ENCODE measurements at places on chromosomes 16 and 17. TPM values are rescaled to one million over a fixed set of nuclear protein-coding genes. Genes with fewer than 3 reads are reported as not detected.

Gene SYNRG
- polyA plus RNA-seq: 96.0 TPM

Gene WDR59
- polyA plus RNA-seq: 20.5 TPM

Gene ODAD4
- 0.11 TPM for polyA plus RNA-seq

Gene SLC47A1
- polyA plus RNA-seq: not detected

Gene EME1
- polyA plus RNA-seq: 0.13 TPM

Gene MINK1
- 4.3 TPM for polyA plus RNA-seq

Gene ACSF2
- polyA plus RNA-seq: 2.4 TPM

Gene SDR42E1
- 5.0 TPM for polyA plus RNA-seq

Gene SKAP1
- 336 TPM for polyA plus RNA-seq

Gene RTN4RL1
- polyA plus RNA-seq: 0.27 TPM

Gene ANKS4B
- not detected for polyA plus RNA-seq

Gene USB1
- 45.2 TPM for polyA plus RNA-seq

Gene TEX14
- not detected for polyA plus RNA-seq

Gene NEK8
- polyA plus RNA-seq: 4.5 TPM

Gene RAMP2
- polyA plus RNA-seq: not detected

Gene PPP1R27
- 0.18 TPM for polyA plus RNA-seq

DNA sequence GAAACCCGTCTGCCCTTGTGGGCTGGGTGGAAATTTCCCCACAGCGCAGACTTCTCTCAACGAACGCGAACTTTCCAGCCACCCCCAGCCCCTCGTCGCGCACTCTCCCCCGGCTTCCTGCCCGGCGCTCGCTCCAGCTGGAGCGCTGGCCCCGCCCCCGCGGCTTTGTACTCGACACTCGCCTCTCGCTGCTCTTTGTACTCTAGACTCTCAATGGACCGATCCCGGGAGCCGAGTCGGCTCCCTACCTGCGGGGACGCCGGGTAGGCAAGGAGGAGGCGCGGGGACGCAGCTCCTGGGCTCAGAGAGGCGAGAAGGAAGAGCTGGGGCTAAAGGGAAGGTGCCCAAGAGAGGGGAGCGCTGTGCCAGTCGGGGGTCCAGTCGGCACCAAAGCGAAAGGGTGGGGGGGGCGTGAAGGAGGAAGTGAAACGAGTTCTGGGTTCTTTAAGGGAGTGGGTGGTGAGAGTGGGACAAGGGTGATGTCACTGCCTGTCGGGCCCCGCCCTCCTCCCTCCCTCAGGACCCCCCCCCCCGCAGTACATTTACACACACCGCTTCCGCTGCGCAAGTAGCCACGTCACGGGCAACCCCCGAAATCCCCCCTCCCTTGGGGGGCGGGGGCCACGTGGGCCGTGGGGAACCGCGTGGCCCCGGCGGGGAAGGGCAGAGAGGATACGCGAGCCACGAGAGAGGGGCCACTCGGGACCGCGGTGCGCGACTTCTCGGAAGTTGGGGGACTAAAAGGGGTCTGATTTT lies 9.7 kb downstream of the KDM6B start:
- DNase-seq: peak; percentile 93

DNA sequence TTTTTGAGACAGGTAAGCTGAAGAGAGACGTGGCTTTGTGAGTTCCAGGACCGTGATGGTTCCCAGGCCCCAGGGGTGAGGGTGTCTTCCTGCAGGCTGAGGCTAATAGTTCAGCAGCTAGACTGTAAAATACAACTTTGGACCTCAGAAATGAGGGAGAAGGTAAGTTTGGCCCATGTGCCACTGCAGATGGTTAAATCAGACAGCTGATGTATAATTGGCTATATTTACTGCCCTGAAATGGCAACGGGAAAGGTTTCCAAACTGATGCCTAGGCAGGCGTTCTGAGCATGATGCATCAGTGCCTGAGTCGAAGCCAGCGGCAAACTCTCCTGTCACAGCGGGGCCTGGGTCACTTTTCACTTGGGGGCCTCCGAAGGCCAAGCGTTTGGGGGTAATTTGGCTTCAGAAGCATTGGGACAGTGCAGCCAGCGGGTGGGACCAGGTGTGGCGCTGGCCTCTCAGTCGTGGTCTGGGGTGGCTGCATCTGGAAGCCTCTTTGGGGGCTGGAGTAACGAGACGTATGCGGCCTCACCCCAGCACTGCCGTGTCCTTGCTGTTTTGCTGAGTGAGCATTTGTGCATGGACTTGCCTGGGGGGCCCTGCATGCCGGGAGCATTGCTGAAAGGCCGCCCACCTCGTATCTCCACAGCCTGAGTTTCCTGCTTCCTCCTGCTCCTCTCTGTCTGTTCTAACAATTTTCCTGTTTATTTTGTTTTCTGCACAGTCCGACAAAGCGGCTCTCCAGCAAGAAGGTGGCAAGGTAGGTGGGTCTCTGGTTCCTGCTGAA lies 31.2 kb upstream of the CAPN15 start:
- DNase-seq: no peak

DNA sequence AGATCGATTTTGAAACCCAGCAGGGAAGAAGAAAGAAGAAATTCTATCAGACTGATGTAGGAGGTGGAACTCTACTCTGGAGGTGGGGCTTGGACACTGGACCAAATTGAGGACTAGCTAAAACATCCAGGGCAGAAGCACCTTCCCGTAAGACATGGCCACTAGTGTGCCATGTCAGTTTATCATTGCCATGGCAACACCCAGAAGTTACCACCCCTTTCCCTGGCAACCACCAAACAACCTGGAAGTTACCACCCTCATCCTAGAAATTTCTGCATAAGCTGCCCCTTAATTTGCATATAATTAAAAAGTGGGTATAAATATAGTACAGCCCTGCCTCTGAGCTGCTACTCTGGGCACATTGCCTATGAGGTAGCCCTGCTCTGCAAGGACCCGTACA lies 66.7 kb downstream of the NACA2 start:
- DNase-seq: no peak

DNA sequence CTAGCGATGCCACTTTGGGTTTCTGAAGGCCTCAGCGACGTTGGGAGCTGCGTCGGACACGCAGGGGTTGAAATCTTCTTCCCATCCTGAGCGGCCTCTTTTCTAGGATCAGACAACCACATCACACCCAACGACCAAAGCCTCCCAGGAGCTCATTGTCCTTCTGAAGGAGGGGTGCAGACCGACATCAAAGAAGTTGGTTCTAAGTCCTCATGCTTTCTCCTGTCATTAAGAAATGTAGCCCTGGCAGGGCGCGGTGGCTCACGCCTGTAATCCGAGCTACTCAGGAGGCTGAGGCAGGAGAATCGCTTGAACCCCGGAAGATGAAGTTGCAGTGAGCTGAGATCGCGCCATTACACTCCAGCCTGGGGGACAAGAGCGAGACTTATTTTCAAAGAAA lies 1681.9 kb downstream of the TP53TG3F start:
- DNase-seq: no peak

GRCh38 chr16:2295056-2295798 lies 27.3 kb upstream of the RNPS1 start:
- no peak for DNase-seq

- DNase-seq: no peak
Observed at GRCh38 chr17:1735834-1736347, 6.8 kb upstream of the SERPINF2 start.

GRCh38 chr17:45309400-45309799 lies 7.4 kb downstream of the MAP3K14 start:
- DNase-seq: no peak

GRCh38 chr17:76370261-76370993 lies 14.0 kb upstream of the SPHK1 start:
- DNase-seq: no peak

DNA sequence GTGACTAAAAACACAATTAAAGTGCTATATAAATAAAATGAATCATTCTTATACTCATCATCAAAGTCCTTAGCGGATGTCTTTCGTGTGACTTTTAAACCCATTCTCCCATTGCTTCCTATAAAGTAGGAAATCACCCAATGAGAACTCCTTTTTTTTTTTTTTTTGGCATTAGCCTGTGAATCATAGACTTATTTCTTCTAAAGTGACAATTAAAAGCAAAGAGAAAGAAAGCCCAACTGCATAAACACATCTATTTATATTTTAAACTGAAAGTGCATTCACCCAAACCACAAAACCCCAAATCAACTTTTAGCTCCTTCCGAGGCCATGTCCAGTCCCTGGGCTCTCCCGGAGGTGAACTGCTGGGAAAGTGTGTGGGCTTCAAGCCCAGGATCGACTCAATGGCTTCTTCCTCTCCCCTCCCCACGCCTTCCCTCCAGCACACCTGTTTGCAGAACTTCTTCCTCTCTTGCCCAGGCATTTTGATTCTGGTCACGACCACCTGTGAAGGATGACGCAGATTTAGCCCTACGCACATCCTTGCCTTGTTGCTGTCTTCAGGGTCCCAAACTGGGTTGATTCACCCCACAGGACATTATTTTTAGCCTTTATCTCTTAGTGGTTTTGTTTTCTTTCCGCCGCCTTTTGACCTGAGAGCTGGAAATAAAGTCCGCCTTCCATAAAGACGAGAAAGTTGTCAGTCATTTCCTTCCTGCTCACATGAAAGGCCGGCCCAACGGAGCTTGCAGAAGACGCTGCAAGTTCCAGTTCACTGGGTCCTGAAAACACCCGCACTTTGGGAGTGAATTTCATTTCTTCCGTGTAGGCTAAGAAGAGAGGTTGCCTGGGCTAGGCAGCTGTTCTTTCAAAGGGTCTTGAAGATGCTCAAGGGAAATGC lies 166.8 kb downstream of the MAP2K6 start:
- DNase-seq: peak; percentile 31

GRCh38 chr16:69323415-69323814 lies 7.0 kb downstream of the PDF start:
- no peak for DNase-seq

DNA sequence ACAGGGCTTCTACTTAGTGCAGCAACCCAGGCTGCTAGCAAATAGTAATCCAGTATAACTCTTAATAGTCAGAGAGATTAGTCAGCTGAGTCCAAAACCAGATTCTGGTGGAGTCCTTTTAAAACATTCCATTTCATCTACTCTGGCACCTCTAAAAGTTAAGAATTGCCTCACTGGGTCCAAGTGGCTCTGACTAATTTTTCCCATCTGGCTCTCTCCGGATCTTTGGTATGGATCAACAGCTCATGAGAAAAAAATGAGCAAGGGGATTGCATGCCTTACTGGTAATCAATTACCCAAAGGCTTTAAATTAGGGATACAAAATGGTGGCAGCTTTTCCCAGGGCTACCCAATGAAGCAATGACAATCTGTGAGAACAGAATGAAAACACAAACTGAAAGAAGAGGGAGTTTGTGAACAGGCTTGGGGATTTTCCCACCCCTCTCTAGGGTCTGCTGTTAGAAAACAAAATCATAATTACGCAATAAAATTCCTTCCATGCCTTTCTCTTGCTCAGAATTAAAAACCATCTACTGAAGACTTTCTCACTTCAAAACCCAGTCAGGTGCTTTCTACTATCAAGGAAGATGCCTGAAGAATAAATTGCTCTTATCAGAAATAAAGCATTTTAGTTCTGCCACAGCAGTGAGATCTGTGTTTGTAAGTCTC lies 84.6 kb upstream of the PMFBP1 start:
- DNase-seq: no peak

- DNase-seq: no peak
Observed at GRCh38 chr17:67440277-67441051, 63.4 kb downstream of the PITPNC1 start.

DNA sequence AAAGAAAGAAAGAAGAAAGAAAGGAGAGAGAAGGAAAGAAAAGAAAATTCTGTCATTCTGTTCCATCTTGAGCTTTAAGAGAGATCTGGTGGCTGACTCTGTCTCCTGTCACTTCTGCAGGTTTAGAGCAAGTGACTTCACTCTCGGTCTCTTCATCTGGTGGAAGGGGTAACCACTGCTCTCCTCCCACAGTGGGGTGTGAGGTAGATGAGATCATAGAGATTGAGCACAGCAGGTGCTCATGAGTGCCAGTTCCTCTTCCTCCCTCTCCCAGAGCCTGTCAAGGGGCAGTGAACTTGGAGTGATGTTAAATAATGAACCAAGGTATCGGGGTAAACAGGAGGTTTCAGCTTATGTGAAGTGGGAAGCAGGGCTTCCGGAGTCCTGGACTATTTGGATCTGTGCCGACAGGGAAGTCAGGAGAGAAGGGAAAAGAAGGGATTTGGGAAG lies 47.7 kb downstream of the BEAN1 start:
- peak; percentile 70 for DNase-seq

Measured in CD4-positive, alpha-beta memory T cell (primary cell).